Activated CD4-positive, alpha-beta T cell treated with anti-CD3 and anti-CD28 coated beads, Interleukin-2, amount 10 ng/mL, durations not matched to agents 24 days and 14 days (primary cell): ENCODE measurements at places on chromosomes 3 and 15. TPM values are rescaled to one million over a fixed set of nuclear protein-coding genes. Genes with fewer than 3 reads are reported as not detected.

GRCh38 chr3:58388550-58389091 lies 45.0 kb downstream of the PDHB start:
- no peak for DNase-seq

GRCh38 chr15:90124507-90124906 lies 22.2 kb upstream of the IDH2 start:
- DNase-seq, result no peak

- DNase-seq, result no peak
Measured at GRCh38 chr3:84962415-84962814, 3.6 kb downstream of the CADM2 start.

GRCh38 chr15:80835336-80835735 lies 56.2 kb downstream of the CEMIP start:
- no peak for DNase-seq

DNA sequence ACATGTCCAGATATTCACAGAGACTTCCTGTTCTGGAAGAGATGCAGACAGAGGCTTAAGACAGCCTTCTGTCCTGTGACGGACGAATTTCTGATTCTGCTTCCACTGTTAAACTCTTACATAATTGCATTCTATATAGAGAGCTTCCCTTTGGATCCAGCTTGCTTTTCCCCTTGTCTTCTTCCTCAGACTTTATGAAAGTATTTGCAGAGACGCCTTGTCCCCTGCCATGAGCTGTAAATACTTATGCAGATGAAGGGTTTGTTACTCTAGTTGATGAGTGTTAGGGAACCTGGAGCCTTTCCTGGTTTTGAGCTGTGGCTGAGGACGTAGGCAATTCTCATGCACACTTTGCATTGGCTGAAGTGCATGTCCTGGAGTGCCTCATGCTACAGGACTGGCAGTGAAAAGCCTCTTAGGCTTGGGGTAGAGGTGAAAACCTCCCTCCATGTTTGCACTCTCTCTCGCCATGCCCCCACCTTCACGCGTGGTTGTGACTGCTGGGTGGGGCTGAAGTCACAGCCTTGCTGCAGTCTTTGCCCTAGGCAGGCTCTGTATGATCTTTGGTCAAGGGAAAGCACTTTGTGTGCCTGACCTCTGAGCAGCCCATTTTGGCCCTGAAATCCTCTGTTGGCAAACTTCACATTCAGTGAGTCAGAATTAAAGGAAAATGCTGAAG lies 286.6 kb downstream of the PTPRG start:
- DNase-seq, result no peak

DNA sequence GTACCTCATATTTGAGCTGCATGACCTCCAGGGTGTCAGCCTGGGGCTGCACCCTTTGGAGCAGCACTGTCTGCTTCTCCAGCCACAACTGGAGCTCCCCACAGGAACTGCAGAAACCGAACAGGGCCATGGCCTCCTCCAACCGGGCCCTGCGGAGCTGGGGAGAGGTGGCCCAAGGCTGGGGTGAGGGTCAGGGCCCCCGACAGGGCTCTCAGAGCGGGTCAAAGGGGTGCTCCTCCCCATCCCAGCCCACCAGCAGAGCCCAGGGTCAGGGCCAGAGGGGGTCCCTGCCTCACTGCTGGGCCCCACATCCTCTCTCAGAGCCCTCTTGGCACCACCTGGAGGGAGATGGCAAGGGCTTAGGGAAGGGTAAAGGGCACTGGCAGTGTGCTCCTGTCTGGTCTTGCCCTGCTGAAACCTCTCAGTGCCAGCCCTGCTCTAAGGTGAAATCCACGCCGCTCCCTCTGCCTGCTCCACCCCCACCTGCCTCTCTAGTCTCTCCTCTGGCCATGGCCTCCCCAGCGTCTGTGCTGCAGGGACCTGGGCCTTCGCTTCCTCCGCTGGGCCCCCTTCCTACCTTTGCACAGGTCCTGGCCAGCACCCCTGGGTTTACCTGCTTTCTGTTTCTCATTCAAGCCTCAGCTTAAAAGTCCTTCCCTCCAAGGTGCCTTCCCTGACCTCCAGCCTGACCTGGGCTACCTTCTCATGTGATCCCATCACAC lies 13.5 kb downstream of the SPTBN5 start:
- no peak for DNase-seq

- no peak for DNase-seq
Measured at GRCh38 chr3:193187070-193187722, 53.8 kb upstream of the PLAAT1 start.

- DNase-seq, result no peak
Measured at GRCh38 chr15:78828920-78829319, 17.7 kb upstream of the ADAMTS7 start.

DNA sequence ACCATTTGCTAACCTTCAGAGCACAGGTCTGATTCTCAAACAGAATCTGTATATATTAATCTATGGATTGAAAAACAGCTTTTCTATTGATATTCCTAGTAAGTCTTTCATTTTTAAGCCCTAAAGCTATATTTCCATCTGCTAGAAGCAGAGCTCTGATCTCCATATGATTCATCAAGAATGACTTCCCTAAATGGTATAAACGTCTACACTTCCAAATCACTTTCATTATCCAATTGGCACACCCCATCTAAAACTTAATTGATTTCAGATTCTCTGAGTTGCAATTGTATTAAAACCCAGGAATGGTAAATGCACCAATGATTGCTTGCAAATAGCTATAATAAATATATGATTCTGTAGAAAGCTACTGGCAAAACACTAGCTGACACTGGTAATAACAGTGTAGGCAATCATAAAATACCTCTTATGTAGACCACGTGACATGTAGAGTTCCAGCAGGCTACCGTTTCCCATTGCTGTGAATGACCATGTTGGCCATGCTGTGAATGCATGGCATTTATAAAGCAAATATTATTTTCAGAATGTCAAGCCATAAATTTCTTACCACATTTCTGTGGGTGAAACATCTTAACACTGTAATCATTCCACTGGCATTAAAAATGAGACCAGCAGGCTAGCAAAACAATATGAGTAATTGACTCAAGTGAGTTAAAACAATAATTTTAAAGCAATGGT lies 226.0 kb downstream of the ZMAT3 start:
- DNase-seq, result no peak

KLF15 gene
- 0.19 and 0.28 TPM in 2 replicates for total RNA-seq

TGM5 gene
- 0.07 TPM in 1 of 2 replicates, not detected in the other for total RNA-seq

TEX55 gene
- not detected in 2 replicates for total RNA-seq

ARPC4 gene
- 263 and 267 TPM in 2 replicates for total RNA-seq

TMC3 gene
- total RNA-seq, result not detected in 2 replicates

TJP1 gene
- not detected in 2 replicates for total RNA-seq

RASL12 gene
- not detected in 2 replicates for total RNA-seq

SLC51B gene
- total RNA-seq, result not detected in 2 replicates
